ENCODE measurements at places on chromosomes 1 and 21.
A peak's percentile ranks its signal among the peaks of the same experiment; 100 is the strongest.

DNA sequence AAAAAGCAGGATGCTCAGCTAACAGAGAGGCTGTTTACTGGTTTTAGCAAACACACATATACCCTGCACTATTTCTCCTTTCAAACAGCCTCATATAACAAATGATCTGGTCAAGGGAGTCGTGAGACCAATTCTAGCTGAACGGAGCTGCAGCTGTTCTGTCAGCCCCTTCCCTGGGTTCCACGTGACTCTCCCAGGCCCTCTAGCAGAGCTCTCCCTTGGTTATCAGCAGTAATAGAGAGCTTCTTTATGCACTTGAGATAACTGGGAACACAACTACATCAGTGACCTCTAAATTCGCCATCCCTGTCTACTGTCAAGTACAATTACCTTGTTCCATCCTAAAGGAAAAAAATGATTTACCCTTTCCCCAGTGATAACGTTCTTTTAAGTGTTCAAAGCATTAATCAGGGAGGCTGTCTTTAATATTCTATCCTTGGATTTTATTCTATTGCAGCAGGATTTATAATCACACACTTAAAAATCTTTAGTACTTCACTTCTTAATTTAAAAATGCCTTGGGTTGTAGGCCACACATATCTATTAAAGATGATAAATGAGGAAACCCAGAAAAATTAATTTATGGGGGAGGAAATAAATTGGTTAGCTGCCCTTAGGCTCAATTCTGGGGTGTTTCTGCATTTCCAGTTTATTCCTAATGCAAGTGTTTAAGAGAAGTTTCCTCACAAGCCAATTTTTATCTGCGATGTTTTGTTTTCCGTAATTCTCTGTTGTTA lies 28.2 kb downstream of the PTGER3 start:
- DNase-seq, result no peak

- no peak for DNase-seq
These were observed 34.2 kb upstream of the LRRC8C start for GRCh38 chr1:89598450-89599331.

- peak; percentile 24 for DNase-seq
These were observed 41.6 kb downstream of the LAMC2 start for GRCh38 chr1:183227422-183228346.

DNA sequence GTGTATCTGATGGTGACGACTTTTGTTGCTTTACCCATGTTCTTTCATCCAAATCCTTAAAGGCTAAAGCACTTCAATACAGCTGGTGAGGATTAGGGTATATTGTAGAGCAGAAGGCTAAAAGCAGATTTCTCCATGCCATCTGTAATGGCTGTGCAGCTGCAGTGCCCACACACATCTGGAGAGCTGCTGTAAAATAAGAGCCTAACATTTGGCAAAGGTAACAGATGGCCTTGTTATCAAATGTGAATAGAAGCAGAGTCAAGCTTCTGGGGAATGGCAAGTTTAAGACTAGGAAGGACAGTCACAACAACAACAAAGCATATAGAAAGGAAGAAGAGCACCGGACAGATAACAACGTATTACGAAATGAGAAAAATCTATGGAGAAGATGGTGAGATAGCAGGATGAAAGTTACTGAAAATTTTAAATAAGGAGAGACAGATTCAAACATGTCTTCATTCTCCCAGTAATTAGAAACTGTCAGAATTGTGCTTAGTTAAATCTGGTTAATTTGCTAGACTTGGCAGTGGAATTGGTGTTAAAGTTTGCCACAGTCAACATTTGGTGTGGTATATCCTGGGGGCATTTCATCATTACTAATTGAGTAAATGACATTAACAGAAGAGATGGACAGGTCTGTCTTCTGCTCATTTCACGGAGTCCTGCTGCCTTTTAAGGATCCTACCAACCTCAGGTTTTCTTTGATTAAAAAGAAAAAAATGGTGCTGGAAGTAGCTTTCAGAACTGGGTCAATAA lies 1093.2 kb downstream of the ADGRL2 start:
- no peak for DNase-seq

DNA sequence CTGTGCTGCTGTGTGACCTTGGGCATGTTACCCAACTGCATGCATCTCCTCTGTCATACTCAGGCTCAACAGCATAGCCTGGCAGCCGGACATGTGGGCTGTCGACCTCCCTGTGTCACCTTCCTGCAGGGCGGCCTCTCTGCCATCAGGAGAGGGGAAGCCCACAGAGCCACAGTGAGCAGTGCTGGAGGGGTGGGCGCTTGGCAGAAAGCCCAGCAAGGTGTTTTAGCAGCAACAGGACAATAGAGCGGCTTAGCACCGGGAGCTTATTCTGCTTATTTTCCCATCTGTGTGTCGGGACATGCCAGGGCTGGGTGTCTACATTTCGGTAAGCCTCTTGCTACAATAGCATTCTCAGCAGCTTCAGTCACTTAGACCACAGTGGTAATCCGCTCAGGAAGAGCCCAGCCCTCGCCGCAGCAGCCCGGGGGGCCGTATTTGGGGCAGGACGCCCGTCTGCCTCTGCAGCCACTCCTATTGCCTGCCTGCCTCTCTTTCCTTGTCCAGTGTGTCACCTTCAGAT lies 22.8 kb upstream of the CDK18 start:
- DNase-seq, result no peak

- DNase-seq, result no peak
These were observed 4.6 kb downstream of the TMEM63A start for GRCh38 chr1:225877580-225877979.

DNA sequence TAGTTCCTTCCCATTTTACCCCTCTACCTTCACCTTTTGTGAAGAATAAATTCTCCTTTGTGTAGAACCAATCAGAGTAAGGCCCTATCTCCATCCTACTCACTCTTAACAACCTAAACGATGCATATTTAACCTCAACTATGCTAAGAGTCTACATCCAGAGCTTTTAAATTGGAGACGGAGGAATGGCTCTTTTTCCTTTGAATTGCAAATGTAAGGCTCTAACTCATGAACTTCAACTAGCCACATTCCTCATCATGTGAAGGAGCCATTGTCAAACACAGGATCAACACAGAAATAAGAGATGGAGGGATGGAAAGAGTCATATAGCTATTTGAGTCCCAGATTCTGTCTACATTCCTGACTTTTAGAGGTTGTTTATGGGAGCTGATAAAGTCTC lies 18.2 kb downstream of the DEPDC1 start:
- no peak for DNase-seq

- no peak for DNase-seq
These were observed 1.2 kb upstream of the CAMTA1 start for GRCh38 chr1:6783936-6784559.

GRCh38 chr1:2517966-2518365 lies 8.4 kb downstream of the PANK4 start:
- no peak for DNase-seq

- no peak for DNase-seq
These were observed 76.2 kb downstream of the MDM4 start for GRCh38 chr1:204592246-204592948.

DNA sequence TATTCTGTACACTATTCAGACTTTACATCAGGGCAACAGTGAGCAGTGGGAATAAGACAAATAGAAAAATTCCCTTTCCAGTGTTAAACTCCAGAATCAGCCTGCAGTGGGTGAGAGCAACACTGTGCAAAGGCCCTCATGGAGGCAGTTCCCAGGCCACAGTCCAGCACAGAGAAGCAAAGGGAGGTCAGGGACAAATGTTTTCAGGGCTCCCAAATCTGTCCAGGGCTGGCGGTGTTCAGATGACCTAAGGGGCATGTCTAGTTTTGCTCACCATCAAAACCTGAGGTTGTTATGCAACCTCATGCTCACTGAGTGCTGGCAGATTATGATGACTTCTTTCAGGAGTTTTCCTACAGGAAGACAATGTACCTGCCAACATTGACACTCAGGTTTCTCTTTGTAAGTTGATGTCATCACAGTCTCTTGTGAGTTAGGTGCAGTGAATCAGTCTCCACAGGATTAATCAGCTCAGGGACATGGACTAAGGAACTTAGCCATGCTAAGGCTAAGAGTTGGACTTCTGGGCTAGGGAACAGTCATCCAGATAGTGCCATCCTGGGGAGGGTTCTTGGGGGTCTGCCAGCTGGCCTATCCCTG lies 3.6 kb upstream of the LCE5A start:
- no peak for DNase-seq

- DNase-seq, result no peak
These were observed 250.3 kb downstream of the SDCCAG8 start for GRCh38 chr1:243505986-243506689.

DNA sequence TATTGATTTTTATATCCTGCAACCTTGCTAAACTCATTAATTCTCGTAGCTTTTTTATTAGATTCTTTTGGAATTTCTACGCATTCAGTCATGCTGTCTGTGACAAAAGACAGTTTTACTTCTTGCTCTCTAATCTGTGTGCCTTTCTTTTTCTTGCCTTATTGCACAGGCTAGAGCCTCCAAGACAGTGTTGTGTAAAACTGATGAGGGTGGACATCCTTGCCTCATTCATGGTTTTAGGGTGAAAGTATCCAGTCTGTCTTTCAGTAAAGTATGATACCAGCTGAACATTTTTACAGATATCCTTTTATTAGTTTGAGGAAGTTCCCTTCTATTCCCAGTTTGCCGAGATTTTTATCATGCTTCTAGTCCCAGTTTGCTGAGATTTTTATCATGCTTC lies 133.8 kb downstream of the HS2ST1 start:
- no peak for DNase-seq

DNA sequence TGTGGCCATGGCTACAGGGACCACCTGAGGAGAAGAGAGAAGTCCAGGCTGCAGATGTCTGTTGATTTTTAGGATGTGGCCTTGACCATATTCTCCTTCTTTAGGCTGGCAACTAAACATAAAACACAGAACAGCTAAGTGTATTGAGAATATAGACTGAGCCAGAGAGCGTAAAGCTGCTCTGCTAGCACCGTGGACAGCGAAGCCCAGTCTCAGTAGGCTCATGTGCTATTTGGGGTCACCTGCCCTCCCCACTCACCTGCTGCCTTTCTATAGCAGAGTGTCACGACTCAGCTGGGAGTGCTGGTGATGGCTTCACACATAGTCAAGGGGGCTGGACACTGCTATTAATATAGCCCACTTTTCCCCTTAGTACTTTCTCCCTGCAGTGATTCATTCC lies 278.5 kb downstream of the KCNH1 start:
- DNase-seq, result no peak

DNA sequence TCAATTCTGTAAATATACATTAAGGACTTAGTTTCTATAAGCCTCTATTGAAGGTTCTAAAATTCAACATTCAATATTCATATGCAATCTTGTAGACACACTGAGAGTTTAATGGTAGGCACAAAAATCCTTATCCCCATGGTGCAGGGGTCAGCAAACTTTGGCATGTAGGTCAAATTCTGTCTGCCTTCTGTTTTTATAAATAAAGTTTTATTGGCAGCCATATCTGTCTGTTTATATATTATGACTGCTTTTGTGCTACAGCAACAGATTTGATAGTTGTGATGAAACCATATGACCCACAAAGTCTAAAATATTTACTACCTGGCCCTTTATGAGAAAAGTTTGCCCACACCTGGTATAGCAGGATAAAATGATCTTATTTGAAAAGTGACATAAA lies 91.2 kb upstream of the PPIH start:
- DNase-seq, result no peak

DNA sequence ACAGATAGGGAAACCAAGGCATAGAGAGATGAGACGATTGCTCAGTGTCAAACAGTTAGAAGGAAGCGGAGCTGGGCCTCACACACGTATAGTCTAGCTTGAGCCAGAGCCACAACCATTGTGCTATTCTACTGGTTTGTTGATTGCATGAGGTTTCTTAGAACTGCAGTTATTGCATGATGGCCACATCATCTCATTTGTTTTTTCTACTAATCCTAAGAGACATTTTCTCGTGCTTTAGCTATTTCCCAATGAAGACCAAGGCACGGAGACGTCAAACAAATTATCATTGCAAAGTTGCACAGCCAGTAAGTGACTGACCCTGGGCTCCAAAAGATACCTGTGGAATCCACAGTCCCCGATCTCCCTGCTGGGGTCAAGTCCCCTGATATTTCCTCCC lies 25.1 kb upstream of the ZNF362 start:
- no peak for DNase-seq

DNA sequence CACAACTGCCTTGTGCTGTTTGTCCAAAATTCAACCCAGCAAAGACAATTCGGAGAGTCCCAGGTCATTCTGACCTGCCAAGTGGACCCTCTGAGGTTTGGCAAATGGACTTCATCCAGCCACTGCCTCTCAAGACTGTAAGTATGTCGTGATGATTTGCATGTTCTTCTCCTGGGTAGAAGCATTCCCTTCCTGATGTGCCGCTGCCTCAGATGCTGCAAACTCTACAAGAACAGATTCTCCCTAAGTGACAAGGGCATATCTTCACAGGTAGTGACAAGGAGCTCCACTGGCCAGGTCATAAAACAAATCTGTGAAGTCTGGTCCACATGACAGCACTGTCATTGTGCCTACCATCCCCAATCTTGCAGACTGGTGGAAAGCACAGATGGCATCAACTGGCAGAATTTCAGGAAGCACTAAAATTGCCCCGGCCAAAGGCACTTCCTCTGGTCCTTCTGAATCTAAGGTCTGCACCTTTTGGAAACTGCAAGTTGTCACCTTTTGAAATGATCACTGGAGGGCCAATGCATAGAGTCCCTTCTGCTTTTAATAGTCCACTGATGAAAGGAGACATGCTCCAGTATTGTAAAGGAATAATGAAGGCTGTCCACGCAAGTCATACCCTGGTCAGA lies 27.4 kb downstream of the POFUT2 start:
- no peak for DNase-seq

GRCh38 chr1:157157501-157158190 lies 19.5 kb upstream of the ETV3 start:
- no peak for DNase-seq

DNA sequence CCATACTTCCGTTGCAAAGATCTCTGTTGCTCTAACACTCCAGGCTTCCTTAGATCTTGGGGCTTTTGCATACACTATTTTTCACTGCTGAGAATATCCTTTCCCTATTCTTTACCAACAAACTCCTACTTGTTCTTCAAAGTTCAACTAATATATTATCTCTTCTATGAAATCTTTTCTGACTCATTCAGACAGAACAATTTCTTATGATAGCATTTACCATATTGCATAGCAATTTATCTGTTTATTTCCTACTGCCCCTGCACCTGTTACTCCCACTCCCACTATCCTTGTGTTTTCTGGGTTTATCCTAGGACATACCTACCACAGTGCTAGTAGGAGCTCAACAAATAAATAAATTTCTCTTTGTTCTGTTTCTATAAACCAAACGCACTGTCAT lies 11.0 kb downstream of the GADD45A start:
- no peak for DNase-seq

DNA sequence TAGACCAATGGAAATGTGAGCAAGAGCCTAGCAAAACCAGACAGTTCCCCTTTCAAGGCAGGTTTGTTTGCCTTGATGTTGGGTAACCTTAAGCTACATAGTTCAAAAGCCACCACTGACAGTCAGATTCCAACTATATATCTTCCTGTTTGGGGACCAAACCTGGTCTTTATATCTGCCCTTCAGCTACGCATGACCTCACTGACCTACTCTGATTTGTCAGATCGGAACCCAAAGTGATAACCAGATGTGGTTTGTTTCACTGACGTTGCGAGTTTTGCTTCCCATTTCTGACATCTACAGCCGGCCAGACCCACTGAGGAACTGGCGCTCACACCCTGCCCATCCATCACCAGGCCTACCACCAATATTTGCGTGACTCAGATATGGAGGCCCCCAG lies 361.1 kb upstream of the CHRM3 start:
- no peak for DNase-seq
